Thoracic aorta (tissue), 2 donors: ENCODE measurements at places on chromosomes 7 and 10. TPM values are rescaled to one million over a fixed set of nuclear protein-coding genes. Genes with fewer than 3 reads are reported as not detected.

GRCh38 chr10:125115409-125115808 lies 45.0 kb downstream of the CTBP2 start:
- H3K4me1 ChIP-seq = peaks cover 72% of the 10 kb centered on the region
- no peak for DNase-seq
- H3K27me3 ChIP-seq = no peaks in the 10 kb centered on the region
- no peaks in the 10 kb centered on the region for H3K36me3 ChIP-seq
- no peak overlapping the region for H3K4me3 ChIP-seq
- H3K27ac ChIP-seq = no peak overlapping the region

DNA sequence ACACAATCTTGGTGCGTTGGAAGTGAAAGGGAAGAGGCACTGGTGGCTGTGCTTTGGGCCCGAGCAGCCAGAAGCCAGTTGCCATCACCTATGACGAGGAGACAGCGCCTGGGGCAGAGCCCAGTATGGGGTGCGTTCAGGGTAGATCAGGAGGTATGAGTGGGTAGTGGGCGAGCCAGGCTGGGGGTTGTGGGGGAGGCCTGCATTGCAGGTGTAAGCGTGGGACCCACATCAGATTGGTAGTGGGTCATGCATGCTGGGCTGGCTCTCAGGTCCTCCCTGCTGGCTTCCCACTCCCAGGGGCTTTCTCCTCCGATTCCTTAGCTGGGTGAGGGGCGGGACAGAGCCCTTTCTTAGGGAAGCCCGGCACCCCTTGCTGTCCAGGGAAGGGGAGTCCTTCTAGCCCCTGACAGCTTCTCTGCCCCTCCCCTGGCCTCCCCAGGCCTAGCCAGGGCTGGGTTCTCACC lies 445 bp upstream of the PVRIG start:
- H3K4me3 ChIP-seq = no peak overlapping the region
- H3K27me3 ChIP-seq = no peaks in the 10 kb centered on the region
- no peaks in the 10 kb centered on the region for H3K4me1 ChIP-seq
- no peaks in the 10 kb centered on the region for H3K36me3 ChIP-seq

DNA sequence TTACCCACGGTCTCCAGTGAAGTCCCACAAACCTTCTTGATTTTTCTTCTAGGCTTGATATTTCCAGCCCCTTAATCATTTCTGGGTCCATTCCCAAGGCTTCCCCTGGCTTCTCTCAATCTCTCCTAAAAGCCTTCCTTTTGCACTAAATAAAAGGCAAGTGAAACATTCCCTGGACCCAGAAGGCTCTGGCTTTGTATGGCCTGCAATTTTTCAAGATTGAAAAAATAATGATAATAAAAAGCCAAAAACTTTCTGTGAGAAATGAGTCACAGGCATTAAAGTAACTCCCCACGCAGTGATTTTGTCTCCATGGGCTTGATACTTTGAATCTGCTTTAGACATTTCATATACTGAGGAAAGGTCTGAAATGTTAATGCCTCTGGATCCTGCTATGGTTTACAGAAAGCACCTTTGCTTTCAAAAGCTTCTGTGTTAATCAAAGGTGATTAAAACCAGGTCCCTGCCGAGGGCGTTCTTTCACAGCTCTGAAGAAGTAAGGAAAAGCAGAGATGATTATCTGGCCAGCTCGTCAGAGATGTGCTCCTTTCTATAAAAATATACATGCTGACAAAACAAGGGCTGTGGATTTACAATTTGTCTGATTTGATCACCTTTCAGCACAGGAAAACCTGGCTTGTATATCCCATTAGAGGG lies 118.9 kb upstream of the TMEM72 start:
- no peaks in the 10 kb centered on the region for H3K27me3 ChIP-seq
- no peak overlapping the region for H3K4me3 ChIP-seq
- peaks cover 3% of the 10 kb centered on the region for H3K4me1 ChIP-seq
- no peak overlapping the region for H3K27ac ChIP-seq

GRCh38 chr7:138258197-138258559 lies 181.9 kb downstream of the AKR1D1 start:
- H3K27me3 ChIP-seq = no peaks in the 10 kb centered on the region
- H3K4me3 ChIP-seq = no peak overlapping the region
- no peak overlapping the region for H3K27ac ChIP-seq
- H3K36me3 ChIP-seq = no peaks in the 10 kb centered on the region

GRCh38 chr7:66953044-66953427 lies 32.0 kb downstream of the TMEM248 start:
- H3K36me3 ChIP-seq = peaks cover 62% of the 10 kb centered on the region
- no peaks in the 10 kb centered on the region for H3K27me3 ChIP-seq
- DNase-seq = no peak
- no peaks in the 10 kb centered on the region for H3K4me1 ChIP-seq

GRCh38 chr10:6223981-6224380 lies 21.2 kb downstream of the PFKFB3 start:
- no peak for DNase-seq
- H3K4me1 ChIP-seq = peaks cover 68% of the 10 kb centered on the region
- H3K27me3 ChIP-seq = no peaks in the 10 kb centered on the region
- H3K36me3 ChIP-seq = peaks cover 97% of the 10 kb centered on the region
- no peak overlapping the region for H3K4me3 ChIP-seq

GRCh38 chr10:11451640-11452260 lies 159.7 kb downstream of the USP6NL start:
- H3K4me3 ChIP-seq = no peak overlapping the region
- no peaks in the 10 kb centered on the region for H3K36me3 ChIP-seq
- no peaks in the 10 kb centered on the region for H3K4me1 ChIP-seq
- no peak for DNase-seq

DNA sequence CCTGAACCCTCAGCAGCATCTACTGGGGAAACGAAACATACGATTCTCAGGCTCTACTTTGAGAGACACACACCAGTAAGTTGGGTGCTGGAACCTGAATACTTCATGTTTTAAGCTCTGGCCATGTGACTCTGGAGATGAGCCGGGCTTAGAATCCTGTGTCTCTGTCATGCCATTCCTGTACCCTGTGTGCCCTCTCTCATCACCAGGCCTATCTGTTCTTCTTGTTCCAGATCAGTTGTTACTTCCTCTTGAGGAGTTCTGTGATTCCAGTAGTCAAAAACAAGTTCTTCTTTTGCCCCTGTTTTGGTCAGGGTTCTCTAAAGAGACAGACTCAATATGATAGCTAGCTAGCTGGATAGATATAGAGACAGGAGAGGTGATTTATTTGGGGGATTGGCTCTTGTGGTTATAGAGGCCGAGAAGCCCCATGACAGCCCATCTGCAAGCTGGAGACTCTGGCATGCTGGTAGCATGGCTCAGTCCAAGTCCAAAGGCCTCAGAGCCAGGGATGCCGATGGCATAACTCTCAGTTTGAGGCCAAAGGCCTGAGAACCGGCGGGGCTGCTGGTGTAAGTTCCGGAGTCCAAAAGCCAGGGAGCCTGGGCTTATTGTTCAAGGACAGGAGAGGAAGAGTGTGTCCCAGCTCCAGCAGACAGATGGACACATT lies 54.3 kb downstream of the CHN2 start:
- H3K27ac ChIP-seq = no peak overlapping the region
- DNase-seq = no peak
- no peaks in the 10 kb centered on the region for H3K4me1 ChIP-seq
- H3K27me3 ChIP-seq = no peaks in the 10 kb centered on the region
- H3K36me3 ChIP-seq = no peaks in the 10 kb centered on the region

GRCh38 chr10:124117833-124118232 lies 24.4 kb upstream of the CHST15 start:
- no peak overlapping the region for H3K27ac ChIP-seq
- H3K4me3 ChIP-seq = no peak overlapping the region
- H3K27me3 ChIP-seq = no peaks in the 10 kb centered on the region
- no peaks in the 10 kb centered on the region for H3K36me3 ChIP-seq
- H3K4me1 ChIP-seq = no peaks in the 10 kb centered on the region
- no peak for DNase-seq

GRCh38 chr7:66642932-66643331 lies 14.3 kb downstream of the KCTD7 start:
- H3K36me3 ChIP-seq = peaks cover 45% of the 10 kb centered on the region
- H3K27me3 ChIP-seq = no peaks in the 10 kb centered on the region
- DNase-seq = no peak
- H3K4me3 ChIP-seq = no peak overlapping the region

- no peak for DNase-seq
- no peak overlapping the region for H3K4me3 ChIP-seq
- no peaks in the 10 kb centered on the region for H3K36me3 ChIP-seq
- H3K4me1 ChIP-seq = peaks cover 24% of the 10 kb centered on the region
These were observed 107.6 kb downstream of the TES start for GRCh38 chr7:116317907-116318306.

- no peak overlapping the region for H3K27ac ChIP-seq
- no peaks in the 10 kb centered on the region for H3K27me3 ChIP-seq
- DNase-seq = no peak
- no peaks in the 10 kb centered on the region for H3K4me1 ChIP-seq
- no peak overlapping the region for H3K4me3 ChIP-seq
These were observed 348.6 kb upstream of the COBL start for GRCh38 chr7:51665045-51665780.

- H3K27ac ChIP-seq = no peak overlapping the region
- H3K36me3 ChIP-seq = peaks cover 10% of the 10 kb centered on the region
- H3K4me1 ChIP-seq = no peaks in the 10 kb centered on the region
- DNase-seq = no peak
- no peaks in the 10 kb centered on the region for H3K27me3 ChIP-seq
- H3K4me3 ChIP-seq = no peak overlapping the region
These were observed 63.0 kb downstream of the CUL1 start for GRCh38 chr7:148761499-148762278.

Gene OR9A2
- not detected for total RNA-seq

DNA sequence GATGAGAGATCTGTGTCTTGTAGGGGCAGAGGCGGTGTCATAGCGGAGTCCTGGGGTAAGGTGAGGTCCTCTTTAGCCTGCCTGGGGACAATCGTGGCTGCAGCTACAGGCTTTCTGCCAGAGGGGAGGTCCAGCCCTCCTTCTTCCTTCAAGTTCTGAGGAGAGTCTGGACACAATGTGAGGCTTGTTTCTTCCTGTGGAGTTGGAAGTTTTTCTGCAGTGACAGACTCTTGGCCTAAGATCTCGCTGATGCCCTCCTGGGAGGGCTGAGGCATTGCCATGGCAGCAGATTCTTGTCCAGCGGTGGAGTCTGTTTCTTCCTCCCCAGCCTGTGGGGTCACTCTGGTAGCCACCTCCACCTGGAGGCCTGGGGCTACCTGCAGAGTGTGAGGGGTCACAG lies 4.4 kb downstream of the NACAD start:
- DNase-seq = no peak
- peaks cover 11% of the 10 kb centered on the region for H3K4me1 ChIP-seq
- H3K36me3 ChIP-seq = no peaks in the 10 kb centered on the region
- no peaks in the 10 kb centered on the region for H3K27me3 ChIP-seq
- H3K27ac ChIP-seq = no peak overlapping the region

DNA sequence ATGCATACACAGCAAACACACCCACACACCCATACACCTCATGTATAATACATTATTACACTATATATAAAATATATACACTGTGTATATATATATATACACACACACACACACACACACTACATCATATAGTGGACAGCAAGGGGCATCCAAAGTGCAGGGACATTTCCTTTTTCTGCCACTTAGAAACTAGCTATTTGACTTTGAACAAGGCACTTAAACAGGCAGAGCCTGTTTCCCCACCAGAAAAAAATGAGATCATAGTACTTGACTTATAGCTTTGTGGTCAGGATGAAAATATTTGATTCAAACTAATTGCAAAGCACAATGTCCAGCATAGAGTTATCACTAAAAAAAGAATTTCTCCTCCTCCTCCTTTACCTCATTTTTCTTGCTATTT lies 254.3 kb upstream of the NPVF start:
- H3K4me1 ChIP-seq = no peaks in the 10 kb centered on the region
- no peaks in the 10 kb centered on the region for H3K36me3 ChIP-seq
- no peak overlapping the region for H3K27ac ChIP-seq
- H3K27me3 ChIP-seq = no peaks in the 10 kb centered on the region
- DNase-seq = no peak

- no peaks in the 10 kb centered on the region for H3K36me3 ChIP-seq
- DNase-seq = no peak
- H3K27ac ChIP-seq = no peak overlapping the region
- H3K4me1 ChIP-seq = no peaks in the 10 kb centered on the region
These were observed 27.4 kb downstream of the SFMBT2 start for GRCh38 chr10:7383442-7383841.

DNA sequence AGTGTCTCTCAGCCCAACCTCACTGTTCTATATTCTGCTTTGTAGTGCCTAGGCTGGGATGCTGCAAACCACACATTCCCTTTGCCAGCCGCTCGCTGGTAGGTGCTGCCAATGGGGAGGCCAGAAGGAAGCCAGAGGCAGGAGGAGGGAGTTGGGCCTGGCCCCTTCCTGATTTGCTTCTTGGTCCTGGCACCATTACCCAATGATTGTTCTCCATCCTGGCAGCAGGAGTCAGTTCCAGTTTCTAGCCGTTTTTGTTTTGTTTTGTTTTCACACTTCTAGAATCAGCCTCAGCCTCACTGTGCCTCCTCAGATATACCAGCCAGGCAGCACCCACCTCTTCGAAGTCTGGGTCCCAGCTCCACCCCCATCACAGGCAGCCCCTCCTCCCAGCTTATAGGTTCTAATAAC lies 27.4 kb upstream of the LOXL4 start:
- peaks cover 25% of the 10 kb centered on the region for H3K4me1 ChIP-seq
- H3K27ac ChIP-seq = peak overlapping the region; percentile 34
- no peak for DNase-seq
- H3K27me3 ChIP-seq = no peaks in the 10 kb centered on the region
- H3K36me3 ChIP-seq = no peaks in the 10 kb centered on the region
- peak overlapping the region; percentile 38 for H3K4me3 ChIP-seq

Gene SPDYE6
- not detected for total RNA-seq

- no peak for DNase-seq
- no peaks in the 10 kb centered on the region for H3K36me3 ChIP-seq
- H3K4me3 ChIP-seq = no peak overlapping the region
- H3K27ac ChIP-seq = no peak overlapping the region
These were observed 139.7 kb downstream of the ADCY1 start for GRCh38 chr7:45713669-45714520.

GRCh38 chr10:60044242-60044641 lies 137.9 kb upstream of the CCDC6 start:
- no peak for DNase-seq
- no peak overlapping the region for H3K27ac ChIP-seq
- H3K4me1 ChIP-seq = peaks cover 58% of the 10 kb centered on the region
- H3K4me3 ChIP-seq = no peak overlapping the region
- no peaks in the 10 kb centered on the region for H3K36me3 ChIP-seq

GRCh38 chr7:45564485-45564884 lies 9.7 kb upstream of the ADCY1 start:
- H3K4me1 ChIP-seq = no peaks in the 10 kb centered on the region
- no peak overlapping the region for H3K27ac ChIP-seq
- no peaks in the 10 kb centered on the region for H3K36me3 ChIP-seq
- H3K27me3 ChIP-seq = no peaks in the 10 kb centered on the region
- no peak for DNase-seq
- no peak overlapping the region for H3K4me3 ChIP-seq

GRCh38 chr10:61897671-61898434 lies 3.6 kb upstream of the ARID5B start:
- peak overlapping the region; percentile 61 for H3K4me3 ChIP-seq
- no peak for DNase-seq
- H3K36me3 ChIP-seq = no peaks in the 10 kb centered on the region
- H3K4me1 ChIP-seq = peaks cover 23% of the 10 kb centered on the region
- H3K27me3 ChIP-seq = no peaks in the 10 kb centered on the region
- peak overlapping the region; percentile 11 for H3K27ac ChIP-seq
